Muscle of leg (tissue), 16 donors: ENCODE measurements at places on chromosomes 4 and X. TPM values are rescaled to one million over a fixed set of nuclear protein-coding genes. Genes with fewer than 3 reads are reported as not detected.

- DNase-seq: no peak
Observed at GRCh38 chr4:3254302-3255131, 5.6 kb downstream of the MSANTD1 start.

The BMX gene
- 1.7 TPM for polyA plus RNA-seq

DNA sequence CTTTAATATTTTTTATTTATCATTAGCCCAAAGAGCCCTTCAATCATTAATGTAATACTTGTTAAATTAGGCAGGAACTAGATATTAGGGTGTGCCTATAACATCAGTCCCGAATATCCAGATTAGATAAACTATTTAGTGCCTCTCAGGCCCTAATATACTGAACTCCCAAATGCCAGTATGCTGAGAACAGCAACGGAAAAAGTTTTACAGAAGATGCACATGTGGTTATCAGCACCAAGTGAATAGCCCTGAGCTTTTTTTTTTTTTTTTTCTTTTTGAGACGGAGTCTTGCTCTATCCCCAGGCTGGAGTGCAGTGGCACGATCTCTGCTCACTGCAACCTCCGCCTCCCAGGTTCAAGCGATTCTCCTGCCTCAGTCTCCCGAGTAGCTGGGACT, 13.0 kb upstream of the ELF2 start:
- DNase-seq: no peak

DNA sequence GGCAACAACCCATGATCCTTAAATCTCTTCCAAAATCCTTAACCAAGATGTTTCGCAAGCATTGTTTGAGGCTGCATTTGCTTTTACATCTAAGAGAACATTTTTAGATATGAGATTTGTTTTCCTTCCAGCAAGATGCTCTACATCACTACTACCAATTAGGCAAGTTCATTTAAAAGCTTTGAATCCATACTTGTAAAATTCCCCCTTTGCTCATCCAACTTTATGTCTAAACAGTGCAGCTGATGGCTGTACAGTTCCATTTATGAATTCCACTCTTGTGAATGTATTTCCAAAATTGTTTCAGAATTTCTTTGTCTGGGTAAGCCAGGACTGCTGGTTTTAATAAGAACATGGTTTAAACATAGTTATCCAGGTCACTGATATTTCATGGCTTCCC, 31.5 kb downstream of the RAI2 start:
- DNase-seq: no peak

- no peak for DNase-seq
Observed at GRCh38 chrX:155022585-155022984, at the start of gene F8. Gene F8, minus strand, starts transcription at chrX:155022723. Its CDS starts 171 bp downstream, at chrX:155022552.

DNA sequence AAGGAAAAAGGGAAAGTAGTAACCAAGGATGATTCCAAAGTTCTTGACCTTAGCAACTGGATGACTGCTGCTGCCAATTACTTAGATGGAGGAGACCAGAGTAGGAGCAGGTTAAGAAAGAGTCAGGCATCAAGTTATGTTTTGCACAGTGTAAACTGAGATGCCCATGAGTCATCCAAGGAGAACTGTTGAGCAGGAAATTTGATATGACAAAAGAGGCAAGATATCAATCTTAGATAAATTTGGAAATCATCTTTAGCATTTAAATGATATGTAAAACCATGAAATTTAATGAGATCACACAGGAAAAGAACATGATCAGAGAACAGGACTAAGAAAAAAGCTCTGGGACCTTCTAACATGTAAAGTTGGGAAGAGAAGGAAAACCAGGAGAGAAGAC, 361.3 kb downstream of the OPHN1 start:
- DNase-seq: no peak

The DCHS2 gene
- 6.3 TPM for polyA plus RNA-seq

DNA sequence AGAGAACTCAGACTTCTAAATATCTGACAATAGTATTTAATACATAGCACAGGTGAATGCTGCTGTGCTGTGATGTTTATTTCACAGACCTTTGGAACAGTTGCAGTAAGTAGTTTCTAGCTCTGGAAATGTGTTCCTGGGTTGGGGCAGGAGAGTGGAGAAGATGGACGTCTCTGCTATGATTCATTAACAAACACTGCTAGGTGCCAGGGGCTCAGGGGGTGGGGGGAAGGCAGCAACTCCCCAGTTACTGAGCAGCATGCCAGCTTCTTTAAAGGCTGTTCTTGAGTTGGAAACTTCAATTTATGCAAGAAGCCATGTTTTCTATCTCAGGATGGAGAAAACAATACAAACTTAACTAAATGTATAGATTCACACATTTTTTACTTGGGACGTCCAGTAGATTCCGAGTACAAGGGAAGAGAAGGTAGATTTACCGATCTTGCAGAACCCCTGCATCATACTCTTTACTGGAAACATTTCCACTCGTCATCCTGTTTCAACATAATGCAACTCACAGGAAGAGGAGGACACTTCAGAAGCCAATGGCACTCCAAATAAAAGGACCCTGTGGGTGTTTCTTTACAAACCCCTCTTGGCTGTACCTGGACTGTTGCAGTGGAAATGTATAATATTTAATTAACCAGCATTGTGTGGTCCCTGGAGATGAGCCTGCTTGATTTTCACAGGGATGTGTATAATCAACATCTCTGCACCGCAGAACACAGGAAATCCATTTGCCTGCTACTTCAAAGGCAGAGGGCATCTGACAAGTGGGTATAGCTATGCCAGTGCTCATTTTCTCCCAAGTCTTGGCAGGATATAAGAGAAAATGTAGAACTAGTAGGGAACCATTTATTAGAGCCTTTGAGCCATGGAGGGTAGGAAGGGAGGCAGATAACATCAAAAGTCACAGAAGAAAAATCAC, 171.4 kb downstream of the SH3KBP1 start:
- DNase-seq: no peak

The GUCY1A1 gene
- polyA plus RNA-seq: 13.8 TPM

The FGFR3 gene
- 11.9 TPM for polyA plus RNA-seq

The NCAPG gene
- polyA plus RNA-seq: 15.4 TPM

- DNase-seq: no peak
Observed at GRCh38 chr4:1997712-1998111, 11.1 kb downstream of the NELFA start.

DNA sequence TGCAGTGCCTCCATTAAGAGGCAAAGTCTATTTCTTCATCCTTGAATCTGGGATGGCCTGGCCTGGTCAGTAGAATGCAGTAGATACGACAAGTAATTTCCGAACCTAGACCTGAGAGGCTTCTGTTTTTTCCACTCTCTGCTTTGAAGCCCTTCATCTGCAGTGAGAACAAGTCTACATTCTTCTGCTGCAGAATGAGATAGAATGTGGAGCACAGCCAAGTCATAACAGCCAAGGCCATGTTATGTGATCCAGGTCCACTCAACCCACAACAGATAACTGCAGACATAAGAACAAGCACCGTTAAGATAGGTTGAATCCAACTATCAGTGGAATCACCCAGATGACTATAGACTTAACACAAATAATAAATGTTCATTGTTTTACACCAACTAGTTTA, 1297.7 kb downstream of the C4orf33 start:
- DNase-seq: peak; percentile 1

The PPEF2 gene
- polyA plus RNA-seq: 0.36 TPM

DNA sequence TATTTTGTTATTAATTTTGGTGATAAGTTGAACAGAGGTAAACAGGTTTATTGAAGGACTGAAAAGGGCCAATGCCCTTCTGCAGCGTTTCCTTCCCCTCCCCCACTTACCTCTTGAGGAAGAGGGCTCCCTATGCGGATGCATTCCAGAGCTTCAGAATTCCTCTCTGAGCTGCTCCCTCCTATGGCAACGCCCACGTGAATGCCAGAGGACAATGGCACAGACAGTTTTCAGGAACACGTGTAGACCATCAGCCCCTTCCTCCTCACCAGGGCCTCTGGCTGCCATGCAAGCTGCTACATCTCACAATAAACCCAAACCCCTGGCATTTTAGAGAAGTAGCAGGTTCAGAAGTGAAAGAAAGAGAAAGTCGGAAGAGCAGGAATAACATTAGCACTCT, 127.9 kb downstream of the CHRDL1 start:
- DNase-seq: no peak

- no peak for DNase-seq
Observed at GRCh38 chr4:93617606-93618005, 210.9 kb upstream of the ATOH1 start.

- DNase-seq: no peak
Observed at GRCh38 chr4:168857009-168857408, 153.0 kb downstream of the CBR4 start.

The NAA11 gene
- 0.88 TPM for polyA plus RNA-seq

The RHOXF2B gene
- not detected for polyA plus RNA-seq

GRCh38 chrX:119423631-119424030, 24.5 kb downstream of the SLC25A43 start:
- DNase-seq: peak; percentile 64

DNA sequence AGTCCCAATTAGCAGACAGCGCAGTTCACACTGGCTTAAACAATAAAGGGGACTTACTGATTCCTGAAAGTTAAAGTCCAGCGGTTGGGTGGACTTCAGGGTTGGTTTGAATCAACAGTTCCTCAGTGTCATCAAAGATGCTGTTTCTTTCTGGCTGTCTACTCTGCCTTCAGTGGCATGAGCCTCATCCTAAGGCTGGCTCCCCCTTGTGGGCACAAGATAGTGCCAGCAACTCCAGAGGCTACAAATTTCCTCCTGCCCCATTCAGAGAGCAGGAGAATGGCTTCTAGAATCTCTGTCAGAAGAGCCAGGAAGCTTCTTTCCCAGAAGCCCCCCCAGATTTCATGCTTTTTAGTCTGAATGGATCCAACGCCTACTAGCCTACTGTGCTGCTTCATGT, 82.4 kb upstream of the MTM1 start:
- DNase-seq: peak; percentile 33

The TXK gene
- polyA plus RNA-seq: 0.72 TPM

- no peak for DNase-seq
Observed at GRCh38 chrX:154032160-154032559, 12.5 kb upstream of the IRAK1 start.

The ATP6AP2 gene
- 57.1 TPM for polyA plus RNA-seq

- DNase-seq: peak; percentile 15
Observed at GRCh38 chr4:52588771-52589591, 70.1 kb downstream of the USP46 start.

GRCh38 chrX:68498044-68498507, 775 bp upstream of the YIPF6 start:
- no peak for DNase-seq

The NUDT11 gene
- 3.9 TPM for polyA plus RNA-seq
